ENCODE measurements at places on chromosomes 2 and 18.
A peak's percentile ranks its signal among the peaks of the same experiment; 100 is the strongest.

- peak; percentile 29 for DNase-seq
Observed at GRCh38 chr2:23484275-23484674, 99.3 kb downstream of the KLHL29 start.

GRCh38 chr2:19261061-19261460 lies 97.4 kb downstream of the OSR1 start:
- DNase-seq: no peak

GRCh38 chr18:52008736-52009135 lies 331.3 kb upstream of the DCC start:
- DNase-seq: no peak

DNA sequence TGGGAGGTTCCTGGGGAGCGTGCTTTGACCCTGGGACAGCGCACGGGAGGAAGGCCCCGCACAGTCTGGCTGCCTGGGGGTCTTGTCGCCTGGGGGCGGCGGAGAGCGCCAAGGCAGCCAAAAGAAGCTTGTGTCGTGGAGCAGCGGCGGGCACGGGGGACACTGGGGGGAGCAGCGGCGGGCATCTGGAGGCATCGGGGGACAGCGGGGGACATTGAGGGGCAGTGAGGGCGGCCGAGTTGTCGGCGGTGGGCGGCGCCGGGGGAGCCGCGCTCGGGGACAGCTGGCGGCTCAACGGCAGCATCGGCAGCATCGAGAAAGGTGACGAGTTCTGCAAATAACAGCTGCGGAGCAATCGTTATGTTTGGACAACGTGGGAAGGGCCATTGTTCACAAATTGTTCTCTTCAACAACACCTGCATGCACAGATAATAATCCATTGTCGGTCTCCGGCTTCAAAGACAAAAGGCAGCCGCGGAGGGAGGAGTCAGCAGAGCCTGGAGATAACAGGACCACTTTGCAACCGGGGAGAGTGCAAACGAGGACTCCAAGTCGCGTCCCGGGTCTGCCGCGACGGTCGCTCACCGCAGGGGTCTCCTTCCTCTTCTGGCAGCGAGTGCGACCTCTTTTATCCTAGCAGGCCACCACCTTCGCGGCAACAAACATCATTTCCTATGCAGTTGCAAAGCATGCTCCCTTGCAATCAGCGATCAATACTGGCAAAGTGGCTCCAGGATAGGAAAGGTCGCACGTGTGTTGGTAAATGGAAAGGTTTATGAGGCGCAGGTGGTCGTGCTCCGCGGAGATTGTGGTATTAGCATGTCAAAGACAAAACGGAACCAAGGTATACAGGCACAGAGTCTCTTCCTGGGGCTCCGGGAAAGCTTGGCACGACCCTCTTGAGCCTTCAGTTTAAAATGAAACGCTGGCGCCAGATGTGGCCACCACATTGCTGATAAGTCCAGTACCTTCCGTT lies 132.3 kb upstream of the DLX2 start:
- no peak for DNase-seq

- no peak for DNase-seq
Observed at GRCh38 chr18:28041366-28041765, 135.6 kb downstream of the CDH2 start.

GRCh38 chr18:27707201-27707600 lies 469.7 kb downstream of the CDH2 start:
- DNase-seq: no peak

DNA sequence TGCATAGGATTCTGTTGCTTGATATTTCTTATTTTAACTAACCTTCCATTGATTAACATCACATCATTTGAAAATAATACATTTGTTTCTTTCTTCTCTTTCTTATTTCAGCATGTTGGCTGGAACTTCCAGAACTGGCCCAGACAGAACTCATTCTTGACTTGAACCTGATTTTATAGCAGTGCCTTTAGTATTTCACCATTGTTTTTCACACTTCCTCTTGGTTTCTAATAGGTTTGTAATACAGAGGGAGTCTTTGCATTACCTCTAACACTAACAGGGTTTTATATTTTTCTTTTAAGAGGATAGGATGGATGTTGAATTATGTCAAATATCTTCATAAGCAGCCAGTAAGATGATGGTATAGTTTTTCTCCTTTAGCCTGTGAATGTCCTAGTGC lies 39.2 kb downstream of the SEMA4F start:
- no peak for DNase-seq

- no peak for DNase-seq
Observed at GRCh38 chr2:184498936-184499335, 99.4 kb upstream of the ZNF804A start.

- no peak for DNase-seq
Observed at GRCh38 chr2:16669388-16669787, 3.8 kb upstream of the CYRIA start.

- DNase-seq: no peak
Observed at GRCh38 chr18:59469463-59470180, 110.6 kb upstream of the LMAN1 start.

DNA sequence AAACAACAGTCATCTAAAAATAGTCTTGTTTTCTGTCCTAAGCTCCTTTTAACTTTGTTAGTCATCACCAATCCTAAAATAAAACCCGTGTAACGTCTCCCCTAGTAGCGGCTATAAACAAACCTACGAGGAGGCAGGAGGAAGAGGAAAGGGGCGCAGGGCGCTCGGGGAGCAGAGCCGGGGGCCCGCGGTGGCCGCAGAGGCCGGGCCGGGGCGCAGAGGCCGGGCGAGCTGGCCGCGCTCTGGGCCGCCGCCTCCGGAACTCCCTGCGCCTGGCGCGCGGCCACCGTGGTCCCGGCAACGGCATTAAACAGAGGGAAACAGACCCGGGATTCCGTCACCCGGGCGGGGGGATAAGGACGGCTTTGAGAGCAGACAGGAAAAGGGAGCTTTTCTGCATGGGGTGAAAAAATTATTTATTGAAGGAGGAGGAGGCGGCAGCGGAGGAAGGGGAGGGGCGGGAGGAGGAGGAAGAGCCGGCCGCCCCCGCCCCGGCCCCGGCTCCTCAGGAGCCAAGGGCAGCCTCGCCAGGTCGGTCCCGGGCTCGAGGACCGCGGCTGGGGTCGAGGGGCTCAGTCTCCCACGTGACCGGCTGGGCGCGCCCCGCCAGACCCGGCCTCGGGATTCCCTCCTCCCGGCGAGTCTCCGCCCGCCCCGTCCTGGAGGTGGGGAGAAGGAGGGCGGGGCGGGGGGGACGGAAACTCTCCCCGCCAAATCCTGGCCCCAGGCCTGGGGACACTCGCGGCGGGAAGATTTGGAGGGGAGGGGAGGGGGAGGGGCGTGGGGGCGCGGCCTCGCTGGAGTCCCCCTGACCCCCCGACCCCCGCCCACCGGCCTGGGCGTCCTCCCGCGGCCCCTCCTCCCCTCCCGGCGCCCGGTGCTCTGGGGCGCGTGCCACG lies 1.8 kb upstream of the NFATC1 start:
- peak; percentile 95 for DNase-seq

- no peak for DNase-seq
Observed at GRCh38 chr18:38367473-38367872, 801.9 kb upstream of the CELF4 start.

GRCh38 chr18:9638886-9639285 lies 24.5 kb upstream of the PPP4R1 start:
- DNase-seq: no peak

DNA sequence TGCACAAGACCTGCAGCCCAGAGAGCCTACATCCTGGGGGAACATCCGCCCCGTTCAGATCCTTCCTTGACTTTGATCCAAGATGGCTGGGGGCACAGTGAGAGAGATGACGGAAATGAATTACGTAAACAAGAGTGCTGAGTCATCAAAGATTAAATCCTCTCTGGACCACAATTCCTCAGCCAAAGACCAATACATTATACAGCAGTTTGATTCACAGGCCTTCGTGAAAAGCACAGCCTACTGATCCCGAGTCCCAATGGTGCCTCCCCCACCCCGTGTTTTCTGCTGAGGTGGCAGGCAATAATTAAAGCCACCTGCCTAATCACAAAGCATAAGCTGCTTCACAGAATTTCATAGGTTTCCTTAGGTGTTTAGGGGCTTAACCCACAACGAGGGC lies 43.0 kb downstream of the MYO5B start:
- no peak for DNase-seq

GRCh38 chr2:178482437-178482836 lies 2.2 kb downstream of the PLEKHA3 start:
- DNase-seq: no peak

- DNase-seq: no peak
Observed at GRCh38 chr2:66457545-66457944, 22.6 kb downstream of the MEIS1 start.

DNA sequence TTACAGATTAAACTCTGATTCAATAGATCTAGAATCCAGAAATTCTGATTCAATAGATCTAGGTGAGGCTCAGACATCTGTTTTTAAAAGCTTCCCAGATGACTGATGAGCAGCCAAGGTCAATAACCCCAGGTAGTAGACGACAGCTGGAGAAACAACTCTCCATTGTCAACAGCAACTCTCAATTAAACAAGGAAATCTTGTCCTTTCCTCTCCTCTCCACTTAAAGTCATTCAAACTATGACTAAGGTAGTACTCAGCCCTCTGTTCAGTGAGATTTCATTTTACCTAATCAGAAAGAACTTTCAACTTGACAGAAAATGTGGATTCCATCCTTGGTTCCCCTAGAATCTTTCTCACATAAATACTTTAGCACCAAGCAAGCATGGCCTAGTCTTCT lies 94.6 kb upstream of the SCG2 start:
- no peak for DNase-seq

DNA sequence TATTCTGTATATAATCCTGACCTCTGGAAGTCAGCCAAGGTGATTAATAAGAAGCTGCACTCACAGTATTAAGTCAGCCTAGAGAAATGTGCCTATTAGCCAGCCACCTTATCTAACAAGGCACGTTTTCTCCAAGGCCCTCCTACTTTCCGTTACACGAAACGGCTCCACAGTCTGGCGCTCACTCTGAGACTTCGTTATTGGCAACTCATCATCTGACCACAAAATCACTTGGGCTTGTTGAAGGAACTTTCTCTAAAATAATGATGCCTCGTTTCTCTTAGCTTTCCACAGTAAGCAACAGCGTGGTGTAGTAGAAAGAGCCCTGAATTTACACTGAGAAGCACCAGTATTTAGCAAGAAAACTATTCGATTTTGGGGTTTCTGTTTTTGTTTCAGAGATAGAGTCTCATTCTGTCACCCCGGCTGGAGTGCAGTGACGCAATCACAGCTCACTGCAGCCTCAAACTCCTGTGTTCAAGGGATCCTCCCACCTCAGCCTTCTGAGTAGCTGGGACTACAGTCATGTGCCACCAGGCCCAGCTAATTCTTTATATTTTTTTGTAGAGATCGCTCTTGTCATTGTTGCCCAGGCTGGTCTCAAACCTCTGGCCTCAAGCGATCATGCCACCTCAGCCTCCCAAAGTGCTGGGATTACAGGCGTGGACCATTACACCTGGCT lies 53.6 kb upstream of the SLC14A1 start:
- DNase-seq: no peak

DNA sequence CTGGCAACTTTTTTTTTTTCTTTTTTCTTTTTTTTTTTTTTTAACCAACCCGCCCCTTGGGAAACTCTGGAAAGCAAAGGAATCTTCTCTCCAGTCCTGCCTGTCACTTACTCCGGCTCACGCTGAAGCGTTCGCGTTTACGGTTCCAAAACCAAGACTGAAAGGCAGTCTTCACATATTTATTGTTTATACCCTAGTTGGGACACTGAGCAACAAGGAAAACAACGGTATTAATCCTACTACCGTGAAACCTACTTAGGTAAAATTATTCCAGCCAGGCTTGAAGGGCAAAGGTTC lies 125.4 kb downstream of the OSBPL1A start:
- no peak for DNase-seq

GRCh38 chr2:239574434-239575156 lies 173.8 kb upstream of the HDAC4 start:
- no peak for DNase-seq

GRCh38 chr2:237701033-237701858 lies 73.9 kb downstream of the LRRFIP1 start:
- no peak for DNase-seq

DNA sequence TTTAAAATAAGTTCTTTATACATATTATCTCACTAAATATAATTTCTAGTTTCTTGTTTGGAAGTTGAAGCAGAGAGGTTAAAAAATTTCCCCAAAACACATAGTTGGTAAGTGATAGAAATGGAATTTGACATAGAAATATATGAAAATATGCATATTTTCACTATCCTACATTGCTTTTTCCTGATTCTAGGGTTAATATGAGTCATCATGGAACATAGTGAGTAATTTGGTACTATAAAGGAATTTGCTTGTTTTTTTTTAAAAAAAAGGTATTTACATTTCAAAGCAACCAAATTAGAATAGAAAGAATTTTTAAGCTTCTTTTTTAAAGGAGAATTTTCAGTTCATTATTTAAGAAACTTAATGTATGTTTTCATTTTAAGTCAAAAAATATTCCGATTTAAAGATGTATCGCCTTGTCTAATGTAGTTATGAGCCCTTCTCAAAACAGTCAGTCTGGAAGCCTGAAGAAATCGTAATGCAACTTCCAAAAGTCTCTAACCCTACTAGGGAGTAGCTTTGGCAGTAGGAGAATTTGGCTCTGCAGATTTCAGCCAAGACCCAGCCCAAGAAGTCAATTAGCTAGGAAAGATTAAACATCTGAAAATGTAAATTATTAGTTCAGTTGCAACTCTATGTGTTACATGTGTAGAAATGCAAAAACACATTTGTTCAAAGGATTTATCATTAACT lies 147.3 kb downstream of the RDH14 start:
- no peak for DNase-seq

- DNase-seq: no peak
Observed at GRCh38 chr2:153606623-153607022, 128.1 kb upstream of the RPRM start.

- no peak for DNase-seq
Observed at GRCh38 chr2:138023976-138024375, 59.7 kb downstream of the HNMT start.
